ENCODE measurements at places on chromosomes 16 and 17. TPM values are rescaled to one million over a fixed set of nuclear protein-coding genes. Genes with fewer than 3 reads are reported as not detected.
A peak's percentile ranks its signal among the peaks of the same experiment; 100 is the strongest.

Gene ZNF267
- 15.9 TPM for total RNA-seq

Gene ERAL1
- 52.0 TPM for total RNA-seq

Gene CCL1
- total RNA-seq = not detected

Gene P2RX5
- total RNA-seq = 9.0 TPM

Gene MYH1
- total RNA-seq = not detected

DNA sequence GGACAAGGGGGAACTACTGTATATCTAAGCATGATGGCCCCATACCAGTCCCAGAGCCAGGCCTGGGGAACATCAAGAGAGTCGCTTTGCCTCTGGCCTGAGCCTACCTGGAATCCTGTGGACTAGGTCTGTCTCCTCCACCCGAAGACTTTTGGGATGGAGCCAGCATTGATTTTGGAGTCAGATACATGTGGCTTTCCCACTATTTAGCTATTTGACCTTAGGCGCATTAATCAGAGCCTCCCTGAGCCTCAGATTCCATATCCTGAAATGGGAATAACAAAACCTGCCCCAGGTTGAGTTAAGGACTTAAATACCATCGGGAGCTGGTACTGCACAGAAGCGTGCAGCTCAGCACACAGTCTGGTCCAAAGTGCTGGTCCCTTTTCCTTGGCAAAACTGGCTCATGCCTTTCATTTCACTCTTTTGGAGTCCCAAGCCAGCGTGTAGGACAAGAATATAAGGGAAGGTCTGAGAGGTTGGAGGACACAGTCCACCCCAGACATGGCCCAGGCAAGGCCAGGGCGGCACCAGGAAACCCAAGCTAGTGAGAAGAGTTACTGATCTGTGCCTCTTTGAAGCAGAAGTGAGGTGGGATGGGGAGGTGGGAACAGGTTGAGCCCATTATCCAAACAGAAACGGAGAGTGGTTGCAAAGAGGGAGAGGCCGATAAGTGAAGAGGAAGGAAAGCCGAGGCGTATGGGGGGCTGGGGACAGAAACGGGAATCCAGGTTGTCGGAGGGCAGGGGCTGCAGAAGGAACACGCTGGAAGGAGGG lies 986 bp downstream of the FA2H start:
- H3K36me3 ChIP-seq = no peaks in the 10 kb centered on the region
- no peak overlapping the region for H3K27ac ChIP-seq
- H3K4me3 ChIP-seq = peak overlapping the region; percentile 53
- DNase-seq = no peak

DNA sequence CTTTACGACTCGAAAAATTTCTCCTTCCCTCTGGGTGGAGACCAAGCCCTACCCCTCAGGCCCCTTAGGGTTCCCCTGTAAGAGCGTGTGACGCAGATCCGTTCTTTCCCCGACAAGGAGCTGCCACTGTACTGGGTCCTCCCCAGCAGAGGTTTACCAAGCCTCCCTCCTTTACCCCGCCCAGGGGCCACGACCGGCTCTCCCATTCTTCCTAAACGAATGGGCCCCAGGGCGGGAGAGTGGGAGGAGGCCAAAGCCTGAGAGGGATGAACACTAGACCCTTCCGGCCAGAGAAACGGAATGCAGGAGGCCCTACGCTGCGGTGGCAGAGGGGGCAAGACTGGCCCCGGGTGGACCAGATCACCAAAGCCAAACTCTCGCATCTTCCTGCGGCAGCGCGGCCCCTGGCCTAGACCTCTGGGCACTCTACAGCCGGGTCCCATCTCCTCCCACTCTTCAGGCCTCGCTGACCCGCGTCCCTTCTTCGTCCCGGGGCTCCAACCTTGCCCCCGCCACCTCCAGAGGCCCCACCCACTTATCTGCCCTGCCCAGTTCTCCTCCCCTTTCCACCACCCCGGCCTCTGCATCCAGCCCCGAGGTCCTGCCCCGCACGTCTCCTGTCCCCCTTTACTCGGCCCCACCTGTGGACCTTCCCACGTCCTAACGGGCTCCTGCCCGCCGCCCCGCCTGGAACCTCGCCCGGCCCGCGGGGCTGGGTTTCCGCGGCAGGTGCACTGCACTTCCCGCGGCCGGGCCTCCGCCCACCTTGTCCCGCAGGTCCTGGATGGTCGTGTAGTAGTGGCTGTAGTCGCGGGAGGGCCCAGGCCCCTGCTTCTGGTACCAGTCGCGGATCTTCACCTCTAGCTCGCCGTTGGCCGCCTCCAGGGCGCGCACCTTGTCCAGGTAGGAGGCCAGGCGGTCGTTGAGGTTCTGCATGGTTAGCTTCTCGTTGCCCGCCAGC lies 765 bp downstream of the KRT19 start:
- H3K27me3 ChIP-seq = no peaks in the 10 kb centered on the region
- DNase-seq = no peak
- peak overlapping the region; percentile 96 for H3K4me3 ChIP-seq
- peaks cover 64% of the 10 kb centered on the region for H3K4me1 ChIP-seq
- peaks cover 3% of the 10 kb centered on the region for H3K36me3 ChIP-seq

- H3K27me3 ChIP-seq = peaks cover 3% of the 10 kb centered on the region
- H3K27ac ChIP-seq = no peak overlapping the region
- no peaks in the 10 kb centered on the region for H3K36me3 ChIP-seq
- H3K4me1 ChIP-seq = no peaks in the 10 kb centered on the region
- no peak for DNase-seq
Observed at GRCh38 chr17:43620581-43620980, 41.1 kb downstream of the MEOX1 start.

GRCh38 chr17:6526362-6527152 lies 29.8 kb downstream of the PITPNM3 start:
- H3K4me1 ChIP-seq = peaks cover 53% of the 10 kb centered on the region
- H3K27me3 ChIP-seq = no peaks in the 10 kb centered on the region
- no peak for DNase-seq
- H3K4me3 ChIP-seq = no peak overlapping the region

DNA sequence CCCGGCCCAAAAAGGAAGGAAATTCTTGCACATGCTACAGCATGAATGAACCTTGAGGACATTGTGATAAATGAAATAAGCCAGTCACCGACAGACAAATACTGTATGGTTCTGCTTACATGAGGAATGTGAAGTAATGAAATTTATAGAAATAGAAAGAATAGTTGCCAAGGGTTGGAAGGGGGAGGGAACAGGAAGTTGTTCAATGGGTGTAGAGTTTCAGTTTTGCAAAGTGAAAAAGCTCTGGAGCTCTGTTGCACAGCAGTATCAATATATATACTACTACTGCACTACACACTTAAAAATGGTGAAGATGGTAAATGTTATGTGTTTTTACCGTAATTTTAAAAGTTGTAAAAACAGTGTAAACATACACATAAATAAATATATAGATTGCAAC lies 43.7 kb downstream of the PKD1L3 start:
- H3K36me3 ChIP-seq = no peaks in the 10 kb centered on the region
- H3K4me3 ChIP-seq = no peak overlapping the region
- no peaks in the 10 kb centered on the region for H3K27me3 ChIP-seq
- H3K4me1 ChIP-seq = peaks cover 5% of the 10 kb centered on the region
- H3K27ac ChIP-seq = no peak overlapping the region

DNA sequence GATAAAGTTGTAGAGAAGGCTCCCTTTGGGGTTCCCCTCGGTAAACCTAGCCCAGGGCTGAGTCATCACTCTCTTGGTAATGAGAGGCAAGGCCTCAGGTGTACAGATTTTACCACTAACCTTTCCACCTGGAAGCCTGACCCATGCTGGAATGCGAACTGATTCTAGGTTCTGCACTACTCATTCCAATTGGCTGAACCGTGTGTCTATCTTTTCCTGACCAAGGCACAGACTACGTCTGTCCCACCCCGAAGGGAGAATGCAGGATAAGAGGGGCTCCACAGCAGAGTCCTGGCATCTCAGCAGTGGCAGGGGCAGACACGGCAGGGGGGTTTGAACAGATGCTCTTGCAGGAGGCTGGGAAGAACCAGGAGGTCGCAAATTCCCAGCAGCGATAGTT lies 65.4 kb upstream of the B4GALNT2 start:
- H3K4me1 ChIP-seq = no peaks in the 10 kb centered on the region
- no peak overlapping the region for H3K4me3 ChIP-seq
- H3K27me3 ChIP-seq = no peaks in the 10 kb centered on the region
- no peak overlapping the region for H3K27ac ChIP-seq
- no peak for DNase-seq

DNA sequence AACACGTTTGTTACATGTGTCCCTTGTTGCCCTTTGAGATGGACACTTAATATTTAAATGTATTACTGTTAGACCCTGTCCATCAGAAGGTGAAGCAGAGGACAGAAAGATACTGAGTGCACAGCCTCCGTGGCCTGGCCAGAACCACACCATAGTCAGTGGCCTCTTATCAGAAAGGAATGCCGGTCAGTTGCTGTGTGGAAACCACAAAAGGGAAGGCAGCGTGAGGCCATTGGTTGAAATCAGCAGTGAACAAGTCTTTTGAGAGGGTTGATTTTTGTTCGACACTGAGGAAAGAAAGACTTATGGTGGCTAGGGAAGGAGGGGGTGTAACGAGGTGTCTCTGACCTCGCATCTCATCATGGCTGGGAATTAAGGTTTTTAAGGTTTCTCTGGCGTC lies 85.4 kb upstream of the CLEC18A start:
- DNase-seq = no peak
- no peak overlapping the region for H3K4me3 ChIP-seq

- no peak overlapping the region for H3K27ac ChIP-seq
- peaks cover 39% of the 10 kb centered on the region for H3K36me3 ChIP-seq
Observed at GRCh38 chr17:28702026-28702751, 9.5 kb downstream of the PROCA1 start.

All from HCT116 (cell line).